Stimulated activated naive CD4-positive, alpha-beta T cell treated with Interleukin-2 at 50 U/mL for 16 hours (primary cell): ENCODE measurements at places on chromosomes 2 and 18.

GRCh38 chr18:70333316-70333715 lies 44.5 kb downstream of the SOCS6 start:
- no peak for DNase-seq

GRCh38 chr18:67133669-67134068 lies 382.9 kb downstream of the DSEL start:
- DNase-seq, result no peak

GRCh38 chr18:30889519-30890301 lies 152.8 kb downstream of the DSC3 start:
- DNase-seq, result no peak

- no peak for DNase-seq
These were observed 73.1 kb upstream of the RPE start for GRCh38 chr2:209929369-209929768.

DNA sequence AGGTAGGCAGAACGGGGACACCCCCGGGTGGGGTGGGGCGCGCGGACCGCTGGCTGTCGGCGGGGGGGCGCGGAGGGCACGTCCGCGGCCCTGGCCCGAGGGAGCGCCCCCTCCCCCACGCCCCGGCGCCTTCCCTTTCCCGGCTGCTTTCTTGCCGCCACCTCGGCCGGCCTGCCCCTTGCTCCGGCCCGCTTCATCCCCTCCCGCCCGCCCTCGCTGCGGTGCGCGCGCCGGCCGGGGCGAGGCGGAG lies 443 bp downstream of the VAPA start:
- DNase-seq, result no peak

GRCh38 chr2:47509250-47509649 lies 106.3 kb downstream of the MSH2 start:
- no peak for DNase-seq

GRCh38 chr18:75467281-75467795 lies 39.8 kb upstream of the SMIM21 start:
- no peak for DNase-seq

GRCh38 chr2:120262150-120262549 lies 9.5 kb downstream of the RALB start:
- DNase-seq, result no peak

DNA sequence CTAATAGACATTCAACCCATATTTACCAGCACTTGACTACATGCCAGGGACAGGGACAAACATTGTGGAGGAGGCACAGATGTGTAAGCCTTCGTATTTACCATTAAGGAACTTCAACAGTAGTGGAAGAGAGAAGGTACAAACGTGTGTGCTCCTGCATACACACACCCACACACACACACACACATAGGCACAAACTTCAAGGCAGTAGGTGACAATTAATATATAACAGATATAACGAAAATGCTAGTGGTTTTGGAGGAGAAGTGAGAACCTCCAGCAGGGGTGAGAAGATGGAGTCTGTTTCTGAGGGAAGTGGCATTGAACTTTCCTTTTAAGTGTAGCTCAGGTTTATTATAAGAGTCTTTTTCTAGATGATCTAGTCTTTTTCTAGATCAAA lies 231.1 kb downstream of the SETBP1 start:
- no peak for DNase-seq

DNA sequence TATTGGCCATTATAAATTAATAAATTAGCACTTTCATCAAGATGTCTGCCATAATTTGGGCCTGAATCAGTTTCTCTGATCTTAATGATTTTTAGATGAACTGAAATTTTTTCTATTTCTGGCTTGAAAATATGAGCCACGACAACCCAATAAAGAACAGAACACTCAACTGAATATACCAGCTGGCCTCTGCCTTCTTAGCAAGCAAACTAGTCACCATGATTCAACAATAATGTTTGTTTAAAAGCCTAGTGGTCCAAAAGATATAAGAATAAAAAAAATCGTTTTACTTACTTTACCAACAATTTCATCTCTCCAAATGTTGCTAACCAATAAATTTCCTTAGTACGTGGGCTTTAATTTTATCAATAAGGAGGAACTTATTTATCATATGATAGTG lies 66.7 kb upstream of the TTN start:
- DNase-seq, result no peak

GRCh38 chr2:187403568-187404260 lies 44.3 kb downstream of the CALCRL start:
- no peak for DNase-seq

DNA sequence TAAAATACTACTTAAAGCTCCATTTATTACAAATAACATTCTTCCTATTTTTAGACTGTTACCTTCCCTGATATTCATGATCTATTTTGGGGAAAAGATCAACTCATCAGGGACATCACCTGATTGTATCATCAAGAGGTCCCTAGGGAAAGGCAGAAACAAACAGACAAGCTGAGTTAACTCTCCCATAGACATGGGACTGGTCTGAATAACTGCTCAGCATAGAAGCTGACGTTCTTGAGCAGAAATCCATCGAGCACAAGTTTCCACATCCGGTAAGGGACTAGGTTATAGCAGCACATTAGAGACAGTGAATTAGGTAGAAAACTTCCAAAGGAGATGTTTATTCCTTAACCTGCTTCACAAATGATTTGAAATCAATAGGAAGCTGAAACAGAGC lies 1100.4 kb upstream of the SLC39A10 start:
- no peak for DNase-seq

DNA sequence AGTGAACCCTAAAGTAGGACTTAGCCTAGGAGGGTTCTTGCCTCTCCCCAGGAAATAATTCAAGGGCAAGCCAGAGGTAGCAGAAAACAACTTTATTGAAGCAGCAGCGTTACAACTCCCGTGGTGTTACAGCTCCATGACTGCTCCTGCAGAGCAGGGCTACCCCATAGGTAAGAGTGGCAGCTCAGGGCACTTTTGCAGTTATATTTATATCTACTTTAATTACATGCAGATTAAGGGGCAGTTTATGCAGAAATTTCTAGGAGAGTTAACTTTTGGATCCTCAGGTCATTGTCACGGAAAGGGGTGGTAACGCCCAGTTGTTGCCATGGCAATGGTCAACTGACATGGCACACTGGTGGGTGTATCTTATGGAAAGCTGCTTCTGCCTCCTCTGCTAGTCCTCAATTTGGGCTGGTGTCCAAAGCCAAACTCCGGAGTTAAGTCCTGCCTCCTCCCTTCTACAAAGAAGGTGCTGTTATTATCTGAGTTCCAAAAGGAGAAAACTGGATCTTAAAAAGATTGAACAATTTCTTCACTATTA lies 1413.0 kb downstream of the DSC3 start:
- no peak for DNase-seq

DNA sequence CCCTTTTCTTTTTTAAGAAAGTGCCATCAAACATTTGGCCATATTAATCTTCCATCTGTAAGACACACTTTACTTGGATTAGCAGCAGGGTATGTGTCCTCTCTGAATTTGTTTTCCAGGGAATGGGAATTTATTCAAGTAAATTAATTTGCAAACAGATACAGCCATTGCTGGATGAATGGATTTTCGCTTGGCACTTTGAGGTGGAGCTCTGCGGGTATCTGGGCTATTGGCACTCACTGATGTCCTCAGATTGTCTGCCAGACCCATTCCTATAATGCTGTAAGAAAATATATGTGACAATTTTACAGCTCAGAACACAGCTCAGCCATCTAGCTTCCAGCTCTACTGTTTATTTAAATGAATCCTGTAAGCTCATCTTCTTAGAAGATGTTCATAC lies 201.2 kb upstream of the CDH20 start:
- DNase-seq, result no peak

DNA sequence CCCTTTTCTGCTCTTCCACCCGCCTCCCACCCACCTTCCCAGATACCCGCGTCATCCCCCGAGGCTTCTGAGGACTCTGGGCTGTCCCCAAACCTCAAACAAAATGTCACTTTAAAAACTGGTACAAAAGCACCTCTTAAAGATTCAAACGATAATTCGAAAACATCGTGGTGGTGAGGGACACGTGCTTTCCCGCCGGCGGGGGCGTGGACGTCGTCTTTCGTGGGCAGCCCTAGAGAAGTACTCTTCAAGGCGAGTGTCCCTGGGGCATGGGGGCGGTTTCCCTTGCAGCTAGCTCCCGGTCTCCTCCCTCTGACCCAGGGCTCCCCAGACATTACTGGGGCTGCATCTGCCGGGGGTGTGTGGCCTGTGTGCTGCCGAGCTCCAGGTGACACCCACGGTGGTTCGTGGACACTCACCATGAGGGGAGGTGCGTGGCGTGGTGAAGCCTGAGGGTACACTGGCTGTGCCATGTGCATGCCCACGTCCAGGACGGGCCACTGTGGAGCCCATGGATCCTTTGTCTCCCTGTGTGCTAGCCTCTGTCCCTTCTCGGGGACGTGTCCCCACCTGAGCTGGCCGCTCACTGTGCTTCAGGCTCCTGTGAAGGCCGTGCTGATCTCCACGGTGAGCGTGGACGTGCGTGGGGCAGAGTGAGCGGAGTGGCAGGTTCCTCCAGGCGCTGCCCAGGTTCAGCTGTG lies 117.8 kb downstream of the NFATC1 start:
- DNase-seq, result no peak
